Cardiac muscle cell (in vitro differentiated cells and primary cell): ENCODE measurements at places on chromosomes 1 and 21. TPM values are rescaled to one million over a fixed set of nuclear protein-coding genes. Genes with fewer than 3 reads are reported as not detected.

RGS4 gene
- 25.9 and 64.5 TPM in 2 replicates for total RNA-seq

AIRE gene
- total RNA-seq = 0.45 TPM in 1 of 2 replicates, not detected in the other

CDK18 gene
- 22.3 and 42.0 TPM in 2 replicates for total RNA-seq

DPYD gene
- total RNA-seq = 1.3 and 2.0 TPM in 2 replicates

PATJ gene
- total RNA-seq = 9.8 and 18.7 TPM in 2 replicates

SELENBP1 gene
- 47.1 and 73.5 TPM in 2 replicates for total RNA-seq

CYP2J2 gene
- total RNA-seq = 3.8 and 7.6 TPM in 2 replicates

RGS16 gene
- total RNA-seq = 1.3 and 1.9 TPM in 2 replicates

ELAVL4 gene
- not detected in 2 replicates for total RNA-seq

PARS2 gene
- 11.9 and 12.0 TPM in 2 replicates for total RNA-seq

MLLT11 gene
- 15.1 and 30.1 TPM in 2 replicates for total RNA-seq

TFF2 gene
- total RNA-seq = not detected in 2 replicates

GPR3 gene
- total RNA-seq = 1.7 and 1.9 TPM in 2 replicates

MARK1 gene
- 24.0 and 24.6 TPM in 2 replicates for total RNA-seq

ANKRD45 gene
- total RNA-seq = 0.60 and 1.6 TPM in 2 replicates

MSH4 gene
- 0.06 and 0.11 TPM in 2 replicates for total RNA-seq

LRRC39 gene
- total RNA-seq = 13.3 and 17.3 TPM in 2 replicates

KPRP gene
- total RNA-seq = not detected in 2 replicates

RHD gene
- total RNA-seq = 0.74 TPM in 1 of 2 replicates, not detected in the other

SPATA17 gene
- total RNA-seq = 1.2 TPM in 2 replicates

ICOSLG gene
- total RNA-seq = 0.12 and 0.14 TPM in 2 replicates

RUNX3 gene
- total RNA-seq = not detected in 2 replicates

SMYD2 gene
- 41.8 and 66.8 TPM in 2 replicates for total RNA-seq

POFUT2 gene
- total RNA-seq = 39.6 and 46.1 TPM in 2 replicates

STK40 gene
- total RNA-seq = 37.0 and 38.5 TPM in 2 replicates

KAZN gene
- total RNA-seq = 12.5 and 26.9 TPM in 2 replicates

FRRS1 gene
- 5.5 and 5.6 TPM in 2 replicates for total RNA-seq

SPRR3 gene
- total RNA-seq = not detected in 2 replicates

PROK1 gene
- 0.24 TPM in 1 of 2 replicates, not detected in the other for total RNA-seq

LCE2B gene
- total RNA-seq = not detected in 2 replicates

RGS7 gene
- not detected in 2 replicates for total RNA-seq

CYYR1 gene
- total RNA-seq = 2.6 and 3.9 TPM in 2 replicates

SLC44A5 gene
- 5.6 and 11.1 TPM in 2 replicates for total RNA-seq

KCNE2 gene
- total RNA-seq = 1.7 TPM in 1 of 2 replicates, not detected in the other

UBE2U gene
- 0.11 TPM in 1 of 2 replicates, not detected in the other for total RNA-seq

HSPB7 gene
- total RNA-seq = 509 and 744 TPM in 2 replicates

HIPK1 gene
- 23.4 and 27.7 TPM in 2 replicates for total RNA-seq

SUSD4 gene
- 20.9 and 24.8 TPM in 2 replicates for total RNA-seq

CASQ2 gene
- 0.51 and 2.0 TPM in 2 replicates for total RNA-seq

SCCPDH gene
- total RNA-seq = 43.6 and 55.5 TPM in 2 replicates

CTBS gene
- 3.3 and 5.2 TPM in 2 replicates for total RNA-seq

ZNF683 gene
- not detected in 2 replicates for total RNA-seq

ARHGEF16 gene
- total RNA-seq = 7.2 and 11.8 TPM in 2 replicates

LCE1C gene
- not detected in 2 replicates for total RNA-seq

GPR61 gene
- total RNA-seq = 1.9 and 3.3 TPM in 2 replicates
